ENCODE measurements at places on chromosomes 5 and 9.

- no peak for DNase-seq
Observed at GRCh38 chr9:78189461-78189860, 46.4 kb upstream of the CEP78 start.

GRCh38 chr9:35097573-35097972 is 1.2 kb upstream of the PIGO start:
- DNase-seq, result no peak

- DNase-seq, result no peak
Observed at GRCh38 chr5:151742870-151743294, 15.5 kb downstream of the ATOX1 start.

GRCh38 chr5:22918511-22918910 is 65.4 kb upstream of the CDH12 start:
- no peak for DNase-seq

DNA sequence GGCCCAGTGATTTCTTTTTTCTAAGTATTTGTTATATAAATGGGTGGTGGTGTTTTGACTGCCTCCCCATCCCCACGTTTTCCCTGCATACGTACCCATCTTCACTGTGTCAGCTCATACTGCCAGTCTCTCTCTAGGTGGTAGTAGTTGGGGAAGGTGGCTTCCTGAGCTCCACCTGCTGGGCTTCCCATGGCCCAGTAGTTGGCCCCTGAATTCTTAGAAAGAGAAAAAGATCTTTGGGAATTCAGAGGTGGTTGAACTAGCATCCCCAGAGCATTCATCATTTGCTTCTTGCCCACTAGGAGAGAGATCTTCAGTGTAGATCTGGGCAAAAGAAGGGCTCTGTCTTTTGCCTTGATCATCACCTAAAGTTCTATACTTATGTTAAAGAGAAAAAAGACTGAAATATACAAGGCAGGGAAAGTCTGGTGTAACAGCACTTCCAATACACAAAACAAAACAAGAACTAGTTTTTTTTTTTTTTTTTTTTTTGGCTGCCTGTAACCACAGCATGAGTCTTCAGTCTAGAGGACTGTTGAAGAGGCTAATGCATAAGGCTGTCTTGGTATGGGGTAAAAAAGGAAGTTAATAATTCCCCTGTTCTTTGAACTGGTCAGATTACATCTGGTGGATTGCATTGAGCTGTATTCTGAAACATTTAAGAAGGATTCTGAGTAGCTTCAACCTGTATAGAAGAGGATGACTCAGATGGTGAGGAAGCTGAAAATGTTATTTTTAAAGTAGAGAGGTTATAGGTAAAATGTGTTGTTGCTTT is 128.7 kb downstream of the ATG10 start:
- no peak for DNase-seq

- no peak for DNase-seq
Observed at GRCh38 chr9:128893354-128893753, 11.4 kb downstream of the LRRC8A start.

- DNase-seq, result no peak
Observed at GRCh38 chr9:90020276-90020871, 415.6 kb downstream of the GADD45G start.

GRCh38 chr5:133927300-133928180 is 40.9 kb downstream of the C5orf15 start:
- no peak for DNase-seq

GRCh38 chr9:93022066-93022465 is 36.4 kb upstream of the SUSD3 start:
- no peak for DNase-seq

DNA sequence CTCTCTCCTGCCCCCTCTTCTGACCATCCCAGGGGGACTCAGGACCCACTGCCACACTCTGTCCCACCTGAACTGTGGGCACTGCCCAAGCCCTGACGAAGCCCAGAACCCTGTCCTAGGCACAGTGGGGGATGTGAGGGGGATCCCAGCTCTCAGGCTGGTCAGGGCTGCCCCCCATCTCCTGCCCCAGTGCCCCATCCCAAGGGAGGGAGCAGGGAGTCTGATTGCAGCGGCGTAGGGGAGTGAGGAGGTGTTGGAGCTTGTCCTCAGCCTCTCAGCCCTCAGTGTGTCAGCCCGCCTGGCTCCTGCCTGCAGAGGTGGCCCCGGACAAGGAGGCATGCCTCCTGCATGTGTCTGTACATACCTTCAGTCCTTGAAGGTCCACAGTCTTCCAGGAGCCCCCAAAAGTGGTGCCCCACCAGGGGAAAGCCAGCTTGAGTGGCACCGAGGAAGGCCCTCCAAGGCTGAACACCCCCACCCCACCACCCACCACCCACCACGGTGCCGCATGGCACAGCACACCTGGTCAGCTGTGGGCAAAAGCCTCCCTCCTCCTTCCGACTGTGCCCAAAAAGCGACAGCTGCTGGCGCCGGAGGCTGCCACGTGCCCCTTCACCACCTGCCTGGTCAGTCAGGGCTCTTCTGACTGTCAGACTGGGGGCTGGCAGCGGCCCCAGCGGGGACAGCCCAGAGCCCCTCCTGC is 930 bp downstream of the SARDH start:
- no peak for DNase-seq

DNA sequence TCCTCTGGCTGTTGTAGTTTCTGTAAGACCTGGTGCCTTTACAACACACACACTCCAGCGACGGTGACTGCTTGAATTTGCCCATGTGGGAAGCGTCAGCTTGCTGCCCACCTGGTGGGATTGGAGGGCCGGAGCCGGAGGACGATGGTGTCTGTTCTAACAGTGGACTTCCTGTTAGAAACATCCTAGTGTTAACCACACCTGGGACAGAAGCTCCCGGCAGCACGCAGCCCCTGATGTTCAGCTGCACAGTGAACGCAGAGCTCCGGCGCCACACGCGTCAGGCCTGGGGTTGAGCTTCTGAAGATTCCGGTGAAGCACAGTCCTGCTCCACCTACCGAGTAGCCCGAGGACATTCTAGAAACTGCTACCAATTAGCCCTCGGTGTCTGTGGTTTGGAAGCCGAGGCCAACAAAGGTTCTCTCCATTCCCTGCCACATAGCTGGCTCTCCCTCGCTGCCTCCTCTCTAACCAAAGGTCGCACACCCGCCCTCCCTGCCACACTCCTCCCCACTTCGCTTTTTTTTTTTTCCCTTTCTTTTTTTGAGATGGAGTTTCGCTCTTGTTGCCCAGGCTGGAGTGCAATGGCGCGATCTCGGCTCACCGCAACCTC is 14.4 kb downstream of the PMPCA start:
- DNase-seq, result no peak

GRCh38 chr9:135107581-135108235 is 20.2 kb downstream of the OLFM1 start:
- DNase-seq, result no peak

- no peak for DNase-seq
Observed at GRCh38 chr5:172530878-172531703, 76.8 kb upstream of the SH3PXD2B start.

- DNase-seq, result no peak
Observed at GRCh38 chr9:81377320-81377719, 312.0 kb downstream of the TLE1 start.

DNA sequence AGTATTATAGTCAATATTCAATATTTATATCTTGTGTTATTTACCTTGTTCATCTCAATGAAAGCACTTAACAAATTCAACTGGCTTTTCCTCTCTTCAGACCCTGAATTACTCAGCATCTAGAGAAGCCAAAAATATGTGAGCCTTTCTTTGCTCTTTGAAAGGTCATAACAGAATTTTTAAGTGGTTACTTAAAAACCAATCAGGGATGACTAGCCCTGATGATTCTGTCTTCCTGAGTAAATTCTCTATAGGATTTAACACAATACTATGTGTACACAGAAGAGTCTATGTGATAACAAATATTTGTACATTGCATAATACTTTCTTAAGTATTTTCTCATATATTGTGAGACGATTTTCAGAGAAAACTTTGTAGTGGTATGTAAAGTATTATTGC is 546.3 kb downstream of the MAT2B start:
- no peak for DNase-seq

- no peak for DNase-seq
Observed at GRCh38 chr5:61082516-61083280, 79.6 kb downstream of the SMIM15 start.

DNA sequence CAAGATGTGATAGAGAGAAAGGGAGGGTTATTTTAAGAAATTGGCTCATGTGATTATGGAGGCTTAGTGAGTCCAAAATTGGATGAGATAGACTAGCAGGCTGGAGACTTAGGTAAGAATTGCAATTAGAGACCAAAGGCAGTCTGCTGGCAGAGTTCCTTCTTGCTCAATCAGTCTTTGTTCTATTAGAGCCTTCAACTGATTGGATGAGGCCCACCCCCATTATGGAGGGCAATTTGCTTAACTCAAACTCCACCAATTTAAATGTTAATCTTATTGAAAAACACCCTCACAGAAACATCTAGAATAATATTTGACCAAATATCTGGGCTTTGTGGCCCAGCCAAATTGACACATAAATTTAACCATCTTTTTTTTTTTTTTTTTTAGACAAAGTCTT is 23.9 kb upstream of the TPD52L3 start:
- no peak for DNase-seq

DNA sequence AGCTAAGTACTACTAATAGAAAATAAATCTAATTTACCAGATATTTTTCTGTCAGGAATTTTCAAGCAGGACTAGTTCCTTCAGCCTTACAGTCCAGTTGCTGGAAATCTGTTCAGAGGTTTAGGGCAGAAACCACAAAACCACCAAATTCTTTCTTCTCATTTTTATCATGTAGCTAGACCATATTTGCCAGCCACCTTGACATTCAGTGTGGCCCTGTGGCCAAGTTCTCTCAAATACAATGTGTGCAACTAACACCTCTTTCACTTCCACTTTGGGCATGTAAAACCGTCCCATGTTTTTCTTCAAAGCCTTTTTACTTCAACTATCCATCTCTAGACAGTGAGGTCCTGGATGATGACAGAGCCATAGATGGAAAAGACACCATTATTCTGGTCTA is 1133.2 kb upstream of the CDH18 start:
- no peak for DNase-seq

GRCh38 chr5:179176571-179177230 is 116.5 kb downstream of the ZNF354C start:
- no peak for DNase-seq

DNA sequence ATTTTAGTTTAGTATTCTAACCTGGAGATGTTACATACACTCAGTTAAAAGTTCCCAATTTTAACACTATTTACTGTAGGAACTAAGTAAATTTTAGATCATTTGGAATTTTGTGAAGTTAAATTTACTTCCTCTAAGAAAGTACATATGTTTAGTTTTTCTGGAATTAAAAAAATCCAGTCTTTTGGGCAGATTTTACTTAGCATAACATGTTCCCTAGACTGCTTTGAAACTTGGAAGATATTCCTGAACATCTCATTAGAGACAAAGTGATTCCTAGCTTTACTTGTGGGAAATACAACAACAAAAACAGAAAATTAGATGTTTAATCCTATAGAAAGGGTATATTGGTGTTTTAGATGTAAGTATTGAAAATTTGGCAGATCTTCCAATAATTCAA is 930.0 kb upstream of the PTPRD start:
- DNase-seq, result no peak

DNA sequence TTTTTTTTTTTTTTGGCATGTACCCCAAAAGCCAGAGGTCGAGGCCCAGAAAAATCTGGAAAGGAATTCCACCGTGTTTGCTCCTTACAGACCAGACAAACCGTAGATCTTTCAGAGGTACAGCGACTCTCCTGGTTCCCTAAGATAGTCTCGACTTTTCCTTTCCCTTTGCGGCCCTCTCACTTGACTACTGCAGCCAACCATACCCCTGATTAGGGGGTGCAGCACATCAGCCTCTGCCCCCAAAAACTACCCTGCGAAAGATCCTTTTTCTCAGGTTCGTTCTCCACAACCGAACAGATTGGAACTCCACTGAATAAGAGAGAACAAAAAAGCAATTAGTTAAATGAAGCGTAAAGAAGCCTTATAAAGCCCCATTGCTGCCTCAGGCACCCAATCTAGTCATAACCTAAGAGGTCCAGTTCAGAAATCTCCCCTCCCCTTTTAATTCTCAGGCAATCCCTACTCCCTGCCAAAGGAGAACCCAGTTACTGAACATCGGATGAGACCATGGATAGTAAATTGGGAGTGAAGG is 379 bp upstream of the TICAM2 start:
- DNase-seq, result no peak

- no peak for DNase-seq
Observed at GRCh38 chr5:11878814-11879213, 25.4 kb downstream of the CTNND2 start.

- DNase-seq, result no peak
Observed at GRCh38 chr5:179316982-179317381, 28.3 kb downstream of the ADAMTS2 start.

DNA sequence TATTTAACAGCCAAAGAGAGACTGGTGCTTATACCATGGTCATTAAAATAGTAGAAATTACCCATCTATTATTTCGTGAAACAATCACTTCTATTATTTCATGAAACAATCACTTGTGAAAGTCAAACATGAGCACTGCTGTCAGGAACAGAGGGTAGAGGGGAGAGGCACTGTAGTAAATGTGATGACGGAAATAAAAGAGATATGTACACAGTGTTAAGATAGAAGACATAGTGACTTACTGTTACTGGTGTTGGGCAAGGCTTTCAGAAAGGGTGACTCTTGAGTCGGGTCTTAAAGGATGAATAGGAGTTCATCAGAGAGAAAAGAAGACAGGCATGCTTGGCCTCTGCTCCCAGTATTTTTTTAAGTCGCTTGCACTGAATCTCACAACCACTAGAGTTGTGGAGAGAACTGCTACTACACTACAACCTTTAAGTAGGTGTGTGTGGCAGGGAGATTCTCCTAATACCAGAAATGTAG is 162.6 kb upstream of the GNA14 start:
- DNase-seq, result no peak

GRCh38 chr5:6868171-6868570 is 154.9 kb downstream of the TENT4A start:
- DNase-seq, result no peak

DNA sequence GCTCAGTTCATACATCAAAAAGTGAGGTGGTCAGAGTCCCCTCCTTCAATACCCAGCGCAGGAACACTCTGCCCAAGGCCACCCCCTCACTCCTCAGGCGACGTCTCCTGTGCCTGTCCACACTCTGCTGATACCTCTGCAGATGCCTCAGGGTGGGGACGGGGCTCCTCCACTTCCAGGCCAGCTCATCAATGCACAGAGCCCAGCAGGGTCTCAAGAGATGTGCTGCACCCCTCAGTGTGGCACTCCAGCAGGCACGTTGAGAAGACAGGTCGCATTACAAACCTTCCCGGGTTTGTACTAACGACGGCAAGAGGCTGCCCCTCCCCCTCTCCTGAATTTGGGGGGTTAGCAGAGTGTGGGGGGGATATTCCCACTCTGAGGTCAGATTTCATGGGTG is 128.5 kb downstream of the ZNF354C start:
- no peak for DNase-seq

- DNase-seq, result no peak
Observed at GRCh38 chr5:179153341-179153901, 93.2 kb downstream of the ZNF354C start.

DNA sequence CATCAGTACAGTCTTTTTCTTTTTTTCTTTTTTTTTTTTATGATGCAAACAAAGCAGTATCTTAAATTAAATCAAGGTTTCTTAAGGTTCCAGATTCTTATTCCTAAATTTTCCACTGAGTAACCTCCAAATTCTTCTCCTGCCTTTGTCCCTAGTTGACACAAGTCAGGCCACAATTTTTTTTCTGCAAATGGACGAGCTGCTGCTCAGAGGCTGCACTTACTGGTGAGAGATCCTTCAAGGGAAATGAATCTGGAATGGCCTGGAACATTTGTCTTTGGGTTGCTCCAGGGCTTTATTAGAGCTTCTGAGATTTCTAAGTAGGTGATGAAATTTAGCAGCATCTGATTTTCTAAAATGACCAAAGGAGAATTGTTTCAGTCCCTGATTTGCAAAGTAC is 39.3 kb downstream of the PIK3R1 start:
- DNase-seq, result no peak

- DNase-seq, result no peak
Observed at GRCh38 chr9:134800791-134801339, 79.7 kb upstream of the FCN2 start.
